CD14-positive monocyte (primary cell): ENCODE measurements at places on chromosomes 6 and 20.

DNA sequence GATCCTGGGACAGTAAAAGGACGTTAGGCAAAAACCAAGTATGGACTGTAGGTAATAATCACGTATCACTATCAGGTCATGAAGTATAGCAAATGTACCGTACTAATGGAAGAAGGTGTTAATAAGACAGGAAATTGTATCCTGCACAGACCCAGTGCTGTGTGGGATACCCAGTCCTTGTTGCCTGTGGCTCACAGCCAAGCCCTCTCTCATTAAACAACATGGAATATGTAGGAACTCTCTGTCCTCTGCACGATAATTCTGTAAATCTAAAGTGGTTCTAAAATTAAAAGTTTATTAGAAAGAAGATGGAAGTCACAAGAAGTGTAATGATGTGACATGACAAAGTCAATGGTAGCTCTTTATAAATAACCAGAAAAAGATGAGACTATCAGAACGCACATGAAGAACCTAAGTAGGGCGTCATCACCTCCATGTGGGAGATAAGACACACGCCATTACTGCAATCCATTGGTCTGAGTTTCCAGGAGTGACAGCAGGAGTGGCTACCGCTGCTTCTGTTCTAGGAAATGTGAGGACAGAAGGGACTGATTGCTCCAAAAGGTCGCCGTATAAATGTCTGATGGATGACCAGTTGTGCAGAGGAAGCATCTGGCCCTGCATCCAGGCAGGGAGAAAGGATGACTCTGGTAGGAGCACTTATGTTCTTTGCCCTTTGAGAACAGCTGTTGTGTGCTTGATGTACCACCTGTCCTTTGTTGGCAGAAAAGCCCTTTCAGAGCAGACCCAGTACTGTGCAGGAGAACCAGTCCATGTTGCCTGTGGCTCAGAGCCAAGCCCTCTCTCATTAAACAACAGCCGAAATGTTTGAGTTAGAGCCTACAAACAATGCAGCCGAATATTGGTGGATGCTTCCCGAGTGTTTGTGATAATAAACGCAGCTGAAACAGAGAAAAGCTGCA lies 125.6 kb downstream of the FIG4 start:
- DNase-seq: no peak

DNA sequence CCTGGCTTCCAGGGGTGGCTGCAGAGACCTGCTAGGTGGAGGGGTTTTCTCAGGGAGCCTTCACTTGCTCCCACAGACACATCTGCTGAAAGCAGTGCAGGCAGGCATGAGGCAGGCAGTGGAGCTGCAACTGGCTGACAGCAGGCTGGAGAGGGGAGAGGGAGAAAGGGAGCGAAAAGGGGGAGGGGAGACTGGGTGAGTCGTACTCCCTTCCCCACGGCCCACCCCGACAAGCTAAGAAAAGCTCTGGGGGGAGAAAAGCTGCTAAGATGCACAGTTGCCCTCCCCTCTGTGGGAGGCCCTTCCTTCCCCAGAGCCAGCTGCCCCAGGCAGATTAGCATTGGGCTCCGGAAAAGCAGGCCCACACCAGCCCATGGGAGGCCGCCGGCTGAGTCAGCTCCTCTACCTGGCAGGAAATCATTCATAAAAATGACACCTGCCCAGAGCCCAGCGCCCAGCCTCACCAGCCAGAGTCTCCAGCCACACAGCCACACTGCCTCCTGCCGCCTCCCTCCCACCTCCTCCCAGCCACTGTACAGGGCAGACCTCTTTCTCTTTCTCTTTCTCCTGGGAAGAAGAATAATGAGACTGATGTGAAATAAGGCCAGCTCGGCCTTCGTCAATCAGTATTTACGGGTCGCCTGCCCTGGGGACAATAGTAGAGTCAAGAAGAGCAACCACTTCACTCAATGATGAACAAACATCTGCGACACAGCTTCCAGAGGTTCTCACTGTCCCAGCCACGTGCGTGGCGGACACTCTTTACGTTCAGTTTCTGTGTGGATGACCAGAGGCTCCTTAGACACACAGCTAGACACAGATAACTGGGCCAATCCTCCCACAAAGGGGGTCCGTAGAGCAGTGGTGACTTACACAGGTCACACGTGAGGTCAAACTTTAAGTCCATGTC lies 7.7 kb upstream of the C20orf203 start:
- DNase-seq: no peak

GRCh38 chr6:107620732-107621131 lies 130.8 kb downstream of the SOBP start:
- DNase-seq: no peak

DNA sequence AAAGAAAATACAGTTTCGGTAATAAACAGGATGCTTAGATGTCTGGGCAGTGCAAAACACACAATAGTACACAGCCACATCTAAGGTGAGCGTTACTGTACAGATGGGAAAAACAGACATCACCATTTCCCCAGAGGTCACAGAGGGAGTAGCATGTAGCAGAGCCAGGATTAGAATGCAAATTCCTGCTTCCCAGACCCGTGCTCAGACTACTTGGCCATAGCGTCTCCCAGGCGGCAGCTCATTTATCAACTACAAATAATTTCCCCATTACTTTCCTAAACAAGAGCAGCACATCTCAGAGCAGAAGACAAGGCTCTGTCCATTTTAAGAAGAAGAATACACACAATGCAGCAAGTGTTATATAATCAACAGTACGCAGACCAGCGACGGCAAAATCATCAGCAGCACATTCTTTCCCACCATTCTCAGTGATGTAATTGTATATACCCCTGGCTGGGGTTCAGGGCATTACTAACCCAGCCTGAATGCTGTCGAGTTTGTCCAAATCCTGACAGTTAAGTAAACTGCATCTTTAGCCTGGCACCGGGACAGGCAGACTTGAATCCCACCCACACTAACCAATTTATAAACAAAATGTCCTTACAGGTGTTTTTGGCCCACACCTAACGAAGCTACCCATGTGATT lies 61.9 kb downstream of the CNKSR3 start:
- DNase-seq: no peak

- no peak for DNase-seq
Measured at GRCh38 chr6:28506807-28507475, 8.7 kb downstream of the GPX6 start.

- DNase-seq: no peak
Measured at GRCh38 chr20:35206802-35207201, 19.7 kb upstream of the MMP24 start.

- DNase-seq: no peak
Measured at GRCh38 chr20:32670773-32671455, 2.8 kb downstream of the C20orf203 start.

DNA sequence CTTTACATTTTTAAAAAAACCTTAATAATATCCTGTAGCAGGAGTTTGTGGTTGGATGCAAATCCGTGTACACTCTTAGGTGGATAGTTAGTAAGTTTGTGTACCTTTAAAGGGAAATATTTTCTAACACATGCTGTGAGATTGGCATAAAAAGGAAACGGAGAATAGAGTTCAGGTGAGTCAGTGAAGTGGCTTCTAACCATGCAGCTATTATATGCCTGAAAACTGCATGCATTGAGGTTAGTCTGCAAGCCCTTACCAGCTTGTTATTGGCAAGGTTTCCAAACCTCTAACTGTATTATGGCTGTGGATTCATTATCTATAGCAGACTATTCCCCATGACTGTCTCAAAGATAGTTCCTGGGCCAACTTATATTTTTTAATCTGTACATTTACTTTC lies 420.6 kb upstream of the MMS22L start:
- no peak for DNase-seq

GRCh38 chr6:33123732-33124524 lies 48.1 kb downstream of the HLA-DPB1 start:
- peak; percentile 32 for DNase-seq

DNA sequence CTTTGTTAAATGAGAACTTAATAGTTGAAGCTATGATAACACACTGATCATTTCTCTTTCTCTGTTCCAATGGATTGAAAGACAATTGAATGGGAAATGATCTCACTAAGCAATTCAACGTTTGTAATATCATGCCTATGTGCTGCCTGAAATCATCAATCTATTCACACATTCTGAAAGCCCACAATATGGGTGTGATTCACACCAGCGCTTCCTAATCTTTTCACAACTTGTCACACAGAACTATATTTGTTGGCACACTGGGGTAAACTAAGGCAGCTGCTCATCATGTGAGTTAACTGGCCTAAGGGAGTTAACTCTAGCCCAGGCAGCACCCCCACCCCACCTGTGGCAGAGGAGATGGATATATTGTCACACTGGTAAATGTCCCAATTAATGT lies 37.1 kb upstream of the UTRN start:
- DNase-seq: no peak

GRCh38 chr6:67594366-67594765 lies 1040.7 kb upstream of the ADGRB3 start:
- no peak for DNase-seq

DNA sequence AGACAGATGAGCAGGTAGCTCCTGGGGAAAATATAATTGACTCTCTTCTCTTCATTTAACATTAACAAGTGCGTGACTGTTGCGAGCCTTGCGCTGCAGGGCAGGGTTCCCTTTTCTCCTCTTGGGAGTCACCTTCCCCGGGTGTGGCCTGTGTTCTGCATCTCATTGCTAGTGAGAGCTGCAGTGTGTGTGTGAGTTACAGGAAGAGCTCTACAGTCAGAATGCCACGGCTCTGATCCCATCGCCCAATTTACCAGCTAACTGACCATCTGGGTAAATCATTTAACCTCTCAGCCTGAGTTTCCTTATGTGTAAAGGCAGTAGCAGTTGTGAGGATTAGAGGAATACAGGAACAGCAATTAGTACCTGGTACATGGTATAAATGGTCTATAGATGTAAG lies 106.8 kb upstream of the NUP153 start:
- no peak for DNase-seq

DNA sequence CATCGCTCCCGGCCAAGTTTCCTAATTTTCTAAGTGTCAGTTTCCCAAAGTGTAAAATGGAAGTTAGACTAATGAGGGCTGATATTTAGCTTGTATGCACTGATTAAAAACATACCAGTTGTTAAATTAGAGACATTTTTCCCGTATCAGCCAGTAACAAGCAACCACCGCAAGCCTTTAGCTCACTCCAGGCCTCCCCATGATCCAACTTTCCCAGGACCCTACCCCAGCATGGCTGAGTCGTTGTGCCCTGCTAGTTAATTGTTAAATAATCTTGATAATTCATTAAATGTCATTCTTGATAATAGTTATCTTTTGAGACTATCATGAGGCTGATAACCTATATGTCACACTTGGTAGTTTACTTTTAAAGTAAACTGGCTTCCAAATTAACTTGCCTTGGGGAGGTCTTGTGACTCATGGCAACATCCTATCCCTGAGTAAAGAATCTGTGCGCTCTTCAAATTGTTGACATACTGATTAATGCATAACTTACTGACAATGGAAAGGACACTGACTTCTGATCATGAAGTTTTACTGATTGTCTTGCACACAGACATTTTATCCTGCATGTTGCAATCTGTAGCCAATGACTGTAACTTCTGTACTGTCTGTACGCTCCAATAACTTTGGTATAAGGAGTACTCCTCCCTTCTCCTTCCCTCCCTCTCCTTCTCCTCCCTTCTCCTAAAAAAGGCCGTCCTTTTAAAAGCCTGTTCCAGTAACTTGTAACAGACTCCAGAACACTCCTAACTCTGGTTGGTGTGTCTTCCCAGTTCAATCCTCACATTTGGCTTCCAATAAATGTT lies 6.3 kb upstream of the GTF3C6 start:
- DNase-seq: no peak
